NCI-H510A treated with DMSO at 0.1 percent for 48 hours (cell line): ENCODE measurements at places on chromosomes 2 and 18.

- DNase-seq: no peak
These were observed 23.5 kb downstream of the COMMD1 start for GRCh38 chr2:61928826-61929461.

GRCh38 chr2:55902429-55902828, 21.2 kb downstream of the EFEMP1 start:
- DNase-seq: no peak

- no peak for DNase-seq
These were observed 21.5 kb upstream of the TMEM87B start for GRCh38 chr2:112033600-112033999.

- DNase-seq: no peak
These were observed 5.5 kb downstream of the MSGN1 start for GRCh38 chr2:17821535-17822444.

DNA sequence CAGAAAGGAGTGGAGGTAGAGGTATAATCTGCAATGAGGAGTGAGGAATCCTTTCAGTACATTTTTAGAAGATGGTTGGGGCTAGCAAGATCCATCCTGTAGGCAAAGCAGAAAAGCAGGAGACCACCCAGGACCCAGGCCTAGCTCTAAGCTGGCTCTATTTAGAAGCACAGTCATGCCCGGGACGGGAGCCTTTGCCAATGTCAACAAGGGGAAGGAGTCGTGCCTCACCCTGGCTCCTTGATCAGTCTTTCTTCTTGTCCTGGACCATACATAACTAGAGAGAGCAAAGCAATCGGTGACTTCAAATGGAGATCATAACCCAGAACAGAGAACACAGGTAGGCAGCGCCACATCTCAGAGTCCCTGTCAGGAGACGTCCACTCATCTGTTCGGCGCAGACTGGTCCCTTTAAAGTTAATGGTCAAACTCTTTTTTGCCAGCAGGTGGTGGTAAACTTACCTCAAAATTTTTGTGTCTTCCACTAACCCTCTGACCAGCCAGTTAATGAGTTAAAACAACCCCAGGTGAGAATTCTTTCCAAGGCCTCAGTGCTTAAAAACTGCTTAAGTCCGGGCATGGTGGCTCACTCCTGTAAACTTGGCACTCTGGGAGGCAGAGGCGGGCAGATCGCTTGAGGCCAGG, 8.0 kb downstream of the MC5R start:
- DNase-seq: no peak

GRCh38 chr18:52150050-52150449, 189.9 kb upstream of the DCC start:
- DNase-seq: no peak
